Lung (tissue), 17 donors: ENCODE measurements at places on chromosomes 16 and 17.

- no peak for DNase-seq
Measured at GRCh38 chr17:43517615-43518386, 28.3 kb downstream of the ETV4 start.

DNA sequence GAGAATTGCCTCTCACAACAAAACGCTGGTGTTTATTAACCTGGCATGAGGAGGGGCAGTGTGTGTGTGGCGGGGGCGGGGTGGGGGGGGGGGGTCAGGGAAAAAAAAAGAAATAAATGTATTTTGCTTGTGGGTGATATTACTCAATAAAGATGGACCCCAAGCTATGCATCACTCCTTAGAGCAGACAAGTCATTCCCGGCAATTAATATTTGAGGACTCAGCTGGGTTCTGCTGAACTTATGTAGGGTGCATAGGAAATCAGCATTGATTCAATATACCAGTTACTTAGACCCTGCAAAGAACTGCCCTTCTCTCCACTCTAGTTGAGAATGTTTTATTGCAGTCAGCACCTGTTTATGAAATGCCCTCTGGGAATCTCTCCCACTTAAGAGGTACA, 206.2 kb upstream of the MAF start:
- DNase-seq = no peak

GRCh38 chr17:55152236-55152635, 112.5 kb upstream of the HLF start:
- no peak for DNase-seq

DNA sequence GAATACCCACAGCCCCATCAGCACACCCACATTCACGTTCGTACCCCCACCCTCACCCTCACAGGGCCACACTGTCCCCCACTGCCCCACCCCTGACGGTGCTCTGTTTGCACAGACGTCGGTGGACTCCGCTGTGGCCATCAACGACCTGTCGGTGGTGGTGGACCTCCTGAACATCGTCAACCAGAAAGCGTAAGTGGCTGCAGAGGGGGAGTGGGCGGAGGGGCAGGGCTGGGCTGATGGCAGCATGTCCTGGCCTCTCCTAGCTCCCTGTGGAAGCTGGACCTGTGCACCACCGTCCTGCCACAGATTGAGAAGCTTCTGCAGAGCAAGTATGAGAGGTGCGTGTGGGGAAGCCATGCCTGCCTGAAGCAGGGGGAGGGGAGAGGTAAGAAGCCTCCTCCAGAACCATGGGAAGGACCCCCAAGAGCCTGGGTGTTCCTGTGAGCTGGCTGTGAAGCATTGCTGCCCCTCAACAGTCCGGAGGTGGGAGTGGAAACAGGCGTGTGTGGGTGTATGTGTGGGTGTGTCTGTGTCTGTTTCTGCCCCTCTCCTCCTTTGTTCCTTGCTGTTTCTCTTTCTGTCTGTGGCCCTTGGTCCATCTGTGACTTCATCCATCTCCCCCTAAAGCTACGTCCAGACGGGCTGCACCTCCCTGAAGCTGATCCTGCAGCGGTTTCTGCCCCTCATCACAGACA, 20.3 kb downstream of the KATNB1 start:
- DNase-seq = no peak

DNA sequence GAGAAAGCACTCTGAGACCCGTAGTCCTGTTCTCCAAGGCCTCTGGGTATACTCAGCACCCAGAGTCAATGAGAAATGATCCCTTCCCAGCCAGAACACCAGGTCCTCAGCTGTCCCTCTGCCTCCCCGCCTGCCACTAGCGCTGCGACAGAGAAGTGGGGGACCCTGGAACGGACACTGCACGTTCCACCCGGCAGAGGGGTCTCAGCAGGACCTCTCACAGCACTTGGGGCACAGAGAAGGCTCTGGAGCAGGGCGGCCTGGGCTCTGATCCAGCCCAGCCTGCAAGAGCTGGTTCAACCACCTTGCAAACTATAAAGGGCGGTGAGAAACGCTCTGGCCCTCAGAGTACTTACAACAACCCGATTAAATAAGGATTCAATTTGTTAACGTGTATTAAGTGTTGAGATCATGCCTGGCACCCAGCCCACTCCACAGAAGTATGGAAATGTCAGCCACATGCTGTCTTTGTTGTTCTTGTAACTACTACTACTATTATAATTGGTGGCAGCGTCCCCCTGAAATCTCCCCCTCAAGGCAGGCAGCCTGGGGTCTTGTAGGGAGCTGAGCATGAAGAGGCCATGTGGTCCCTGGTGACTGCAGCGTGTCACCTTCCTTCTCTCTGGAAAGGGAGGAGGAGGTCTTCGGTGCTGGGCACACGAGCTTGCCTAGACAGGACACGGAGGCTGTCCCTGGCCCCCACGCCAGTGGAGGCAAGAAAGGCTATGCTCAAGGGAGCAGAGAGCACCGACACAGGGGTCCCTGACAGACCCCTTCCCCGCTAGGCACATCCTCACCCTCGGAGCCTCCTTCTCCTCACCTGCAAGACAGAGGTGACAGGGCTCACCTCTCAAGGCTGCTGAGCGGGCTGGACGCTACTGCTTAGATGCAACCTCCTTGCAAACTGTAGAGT, 2.4 kb downstream of the OSGIN1 start:
- peak; percentile 16 for DNase-seq

DNA sequence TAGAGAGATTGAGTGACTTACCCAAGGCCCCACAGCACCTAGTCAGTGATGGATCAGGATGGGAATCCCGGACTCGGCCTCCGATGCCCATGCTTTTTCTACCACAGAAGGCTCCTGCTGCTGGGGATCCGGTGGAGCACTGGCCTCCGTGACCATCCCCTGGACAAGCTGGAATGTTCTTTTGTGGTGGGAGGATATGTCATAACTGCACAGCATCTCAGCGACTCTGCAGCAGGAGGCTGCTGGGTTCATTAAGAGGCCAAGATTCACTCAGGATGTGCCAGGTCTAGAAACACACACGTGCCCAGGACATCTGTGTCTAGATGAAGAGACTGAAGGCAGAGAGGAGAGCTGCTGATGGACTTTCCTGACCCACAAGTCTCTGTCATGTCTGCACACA, 34.7 kb upstream of the NGFR start:
- no peak for DNase-seq

DNA sequence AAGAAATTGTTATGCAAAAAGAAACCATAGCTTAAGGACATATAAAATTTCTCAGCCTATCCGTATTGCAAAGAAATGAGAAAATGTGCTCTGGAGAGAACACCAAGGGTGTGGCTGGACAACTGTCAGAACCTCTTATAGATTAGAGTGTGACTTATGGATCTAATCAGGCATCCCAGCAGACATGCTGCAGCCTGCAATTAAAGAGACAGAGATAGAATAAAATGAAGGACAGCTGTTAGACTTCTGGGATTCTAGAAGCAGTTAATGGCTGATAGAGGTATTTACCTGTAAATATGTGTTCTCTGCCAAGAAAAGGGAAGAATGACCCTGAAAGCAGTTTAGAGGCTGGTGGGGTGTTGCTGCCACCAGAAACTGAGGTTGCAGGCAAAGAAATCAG, 160.1 kb upstream of the KIF2B start:
- no peak for DNase-seq

DNA sequence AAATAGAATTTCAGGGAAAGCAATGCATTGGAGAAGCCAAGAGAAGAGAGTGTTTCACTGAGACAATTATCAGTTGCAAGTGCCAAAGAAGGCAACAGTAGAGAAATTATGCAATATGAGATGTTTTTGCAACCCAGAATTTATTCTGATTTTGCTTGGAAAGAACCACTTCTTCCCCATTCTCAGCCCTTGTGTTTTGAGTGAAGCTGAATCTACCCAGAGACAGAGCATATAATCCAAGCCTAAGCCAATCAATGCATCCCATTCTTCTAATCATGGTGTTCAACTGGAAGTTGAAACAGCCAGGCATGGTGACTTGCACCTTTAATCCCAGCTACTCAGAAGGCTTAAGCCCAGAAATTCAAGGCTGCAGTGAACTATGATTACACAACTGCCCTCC, 6.9 kb upstream of the SCNN1G start:
- DNase-seq = no peak

GRCh38 chr17:20046629-20047028, 37.5 kb downstream of the SPECC1 start:
- no peak for DNase-seq

- DNase-seq = peak; percentile 2
Measured at GRCh38 chr16:27445502-27446175, 43.7 kb downstream of the IL21R start.

DNA sequence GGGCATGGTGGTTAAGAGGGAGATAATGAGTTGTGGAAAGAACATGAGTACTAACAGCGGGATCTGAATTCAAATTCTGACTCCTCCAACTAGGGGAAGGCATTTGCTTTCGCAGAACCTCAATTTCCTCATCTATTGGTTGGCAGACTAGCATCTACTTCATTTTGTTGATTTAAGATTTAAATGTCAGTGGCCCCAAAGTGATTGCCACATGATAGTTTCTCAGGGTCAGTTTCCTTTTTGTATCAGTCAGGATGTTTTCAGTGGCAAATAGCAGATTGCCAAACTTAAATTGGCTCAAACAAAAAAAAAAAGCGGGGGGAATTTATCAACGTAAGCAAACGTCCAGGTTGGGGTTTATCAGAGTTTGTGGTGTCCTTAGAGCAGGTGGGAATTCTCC, 25.1 kb upstream of the NOS2 start:
- DNase-seq = no peak

DNA sequence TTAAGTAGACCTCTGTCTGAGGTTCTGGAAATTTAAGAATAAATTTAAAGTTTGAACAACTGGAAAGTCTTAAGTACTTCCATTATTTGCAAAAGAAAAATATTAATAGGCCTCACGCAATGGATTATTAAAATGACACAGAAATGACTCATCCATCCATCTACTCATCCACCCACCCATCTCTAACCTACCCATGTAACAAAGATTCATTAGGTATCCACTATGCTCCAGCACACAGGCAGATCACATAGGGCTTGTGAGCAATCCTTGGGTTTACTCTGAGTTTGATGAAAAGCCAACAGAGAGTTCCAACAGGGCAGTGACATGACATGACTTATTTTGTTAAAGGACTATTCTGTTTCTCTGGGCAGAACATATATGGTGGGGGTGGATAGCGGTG, 93.3 kb downstream of the HELZ start:
- DNase-seq = no peak

GRCh38 chr17:71966459-71967313, 154.1 kb upstream of the SOX9 start:
- no peak for DNase-seq

DNA sequence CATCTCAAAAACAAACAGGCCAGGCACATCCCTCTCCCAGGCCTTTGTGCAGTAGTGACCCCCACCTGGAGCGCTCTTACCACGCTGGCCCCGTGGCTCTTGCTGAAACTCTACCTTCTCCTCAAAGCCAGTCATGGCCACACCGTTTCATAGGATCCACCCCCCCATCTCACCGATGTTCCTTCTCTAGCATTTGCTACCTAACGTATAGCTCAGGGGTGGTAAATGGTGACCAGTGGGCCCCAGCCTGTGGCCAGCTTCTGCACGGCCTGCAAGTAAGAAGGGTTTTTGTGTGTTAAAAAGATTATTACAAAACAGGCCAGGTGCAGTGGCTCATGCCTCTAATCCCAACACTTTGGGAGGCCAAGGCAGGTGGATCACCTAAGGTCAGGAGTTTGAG, 43.8 kb downstream of the RMI2 start:
- no peak for DNase-seq

DNA sequence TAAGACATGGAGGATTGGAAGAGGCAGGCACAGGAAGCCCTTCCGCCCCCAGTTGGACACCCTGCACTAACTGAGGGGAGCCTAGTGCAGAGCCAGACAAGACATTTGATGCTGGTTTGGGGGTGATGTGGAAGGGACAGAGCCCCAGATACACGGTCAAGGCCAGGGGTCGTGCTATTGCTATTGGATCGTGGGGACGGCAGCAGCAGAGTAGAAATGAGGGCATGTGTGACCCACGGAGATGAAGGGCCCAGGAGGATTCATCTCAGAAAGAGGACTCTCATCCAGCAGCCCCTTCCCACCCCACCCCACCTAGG, 2.0 kb upstream of the VAMP2 start:
- no peak for DNase-seq

DNA sequence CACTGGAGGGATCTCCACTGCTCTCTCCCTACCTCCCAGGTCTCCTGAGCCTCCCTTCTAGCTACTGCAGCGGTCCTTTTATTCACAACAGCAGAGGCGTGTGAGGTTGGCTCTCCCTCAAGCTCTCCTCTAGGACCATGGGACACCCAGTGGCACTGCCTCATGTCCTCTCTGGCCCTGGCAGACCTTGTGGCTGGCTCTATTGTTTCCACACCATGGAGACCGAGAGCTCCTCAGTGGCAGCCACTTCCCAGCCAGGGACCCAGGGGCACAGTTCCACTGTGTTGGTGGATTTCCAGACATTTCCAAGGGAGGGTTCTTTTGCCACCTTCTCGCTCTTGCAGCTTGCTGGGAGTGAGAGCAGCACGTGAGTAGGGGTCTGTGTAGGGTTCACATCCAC, 204.9 kb downstream of the AXIN2 start:
- DNase-seq = no peak

DNA sequence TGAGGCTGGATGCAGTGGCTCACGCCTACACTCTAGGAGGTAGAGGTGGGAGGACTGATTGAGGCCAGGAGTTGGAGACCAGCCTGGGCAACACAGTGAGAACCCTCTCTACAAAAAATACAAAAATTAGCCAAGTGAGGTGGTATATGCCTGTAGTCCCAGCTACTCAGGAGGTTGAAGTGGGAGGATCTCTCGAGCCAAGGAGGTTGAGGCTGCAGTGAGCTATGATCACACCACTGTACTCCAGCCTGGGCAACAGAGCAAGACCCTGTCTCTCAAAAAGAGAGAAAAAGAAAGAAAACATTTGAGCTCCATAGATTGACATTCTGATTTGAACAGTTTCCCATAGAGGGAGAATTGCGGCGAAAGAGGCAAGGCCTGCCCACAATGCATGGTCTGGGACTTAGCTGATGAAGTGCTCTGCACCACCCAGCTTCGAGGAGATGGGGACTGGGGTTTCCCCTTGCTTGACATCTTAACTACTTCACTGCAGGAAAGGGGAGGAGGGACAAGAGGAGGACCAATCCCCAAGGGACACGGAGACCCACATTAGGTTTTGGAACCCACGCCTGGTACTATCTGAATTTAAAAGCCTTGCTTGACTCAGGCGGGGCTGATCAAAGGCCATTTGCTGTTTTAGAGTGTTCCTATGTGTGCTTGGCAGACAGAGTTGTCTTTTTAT, 21.7 kb downstream of the MSI2 start:
- no peak for DNase-seq

- DNase-seq = no peak
Measured at GRCh38 chr16:2806286-2806685, 8.0 kb downstream of the PRSS41 start.

- peak; percentile 60 for DNase-seq
Measured at GRCh38 chr16:86044241-86044671, 145.3 kb downstream of the IRF8 start.

- no peak for DNase-seq
Measured at GRCh38 chr17:296906-297690, 55.5 kb downstream of the RPH3AL start.

- DNase-seq = no peak
Measured at GRCh38 chr16:59913666-59914065, 1179.5 kb upstream of the GOT2 start.
